ENCODE measurements at places on chromosomes 2 and 18.

DNA sequence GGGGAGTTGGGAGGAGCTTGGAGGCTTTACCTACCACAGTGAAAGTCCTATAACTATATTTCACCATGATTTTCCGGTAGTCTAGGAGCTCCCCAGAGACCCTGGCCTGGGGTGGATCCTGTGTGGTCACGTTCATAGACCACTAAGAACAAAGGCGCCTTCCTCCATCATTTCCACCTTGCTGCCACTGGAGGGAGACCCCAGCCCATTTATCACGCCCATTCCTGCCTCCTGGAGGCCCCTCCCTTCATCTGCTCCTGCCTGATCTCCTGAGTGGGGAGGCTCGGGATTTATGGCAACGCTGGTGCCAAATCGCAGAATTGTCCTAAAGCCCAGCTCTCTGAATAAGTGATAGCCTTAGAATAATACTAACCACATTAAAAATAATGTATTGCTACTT is 507.6 kb upstream of the SPHKAP start:
- no peak for DNase-seq

DNA sequence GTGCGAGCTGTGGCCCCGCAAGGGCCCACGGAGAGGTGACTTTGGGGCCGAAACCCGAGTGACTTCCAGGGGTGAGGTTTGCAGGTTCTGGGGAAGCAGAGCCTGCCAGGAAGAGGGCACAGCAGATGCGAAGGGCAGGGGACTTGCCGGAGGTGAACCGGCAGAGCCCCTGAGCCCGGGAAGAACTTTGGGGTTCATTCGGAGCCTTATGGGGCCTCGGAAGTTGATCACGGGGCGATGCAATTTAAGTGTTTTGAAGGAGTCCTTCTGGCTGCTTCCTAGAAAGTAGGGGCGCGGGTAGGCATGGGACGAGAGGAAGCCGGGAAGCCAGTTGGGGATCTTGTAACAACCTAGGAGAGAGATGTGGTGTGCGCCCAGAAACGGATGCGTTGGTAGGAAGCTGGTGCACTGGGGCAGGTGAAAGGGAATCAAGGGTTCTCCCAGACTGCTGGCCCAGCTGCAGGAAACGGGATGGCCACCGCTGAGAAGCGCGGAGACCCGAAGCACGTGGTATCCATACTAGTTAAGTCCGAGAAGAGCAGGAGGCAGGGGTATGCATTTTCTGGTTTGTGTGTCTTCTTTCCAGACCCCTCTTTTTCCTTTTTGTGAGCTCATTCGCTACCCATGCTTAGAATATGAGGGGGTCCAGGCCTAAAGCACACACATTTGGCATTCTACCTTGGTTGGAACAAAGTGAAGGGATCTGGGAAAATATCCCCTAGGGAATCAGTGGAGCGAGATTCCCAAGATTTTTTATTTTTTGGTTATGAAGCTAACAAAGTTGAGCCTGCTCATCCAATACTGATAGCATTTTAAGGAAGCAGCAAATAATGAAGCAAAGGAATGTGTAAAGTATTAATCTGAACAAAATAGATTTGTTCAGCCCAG is 758 bp downstream of the SCLY start:
- DNase-seq: peak; percentile 53

DNA sequence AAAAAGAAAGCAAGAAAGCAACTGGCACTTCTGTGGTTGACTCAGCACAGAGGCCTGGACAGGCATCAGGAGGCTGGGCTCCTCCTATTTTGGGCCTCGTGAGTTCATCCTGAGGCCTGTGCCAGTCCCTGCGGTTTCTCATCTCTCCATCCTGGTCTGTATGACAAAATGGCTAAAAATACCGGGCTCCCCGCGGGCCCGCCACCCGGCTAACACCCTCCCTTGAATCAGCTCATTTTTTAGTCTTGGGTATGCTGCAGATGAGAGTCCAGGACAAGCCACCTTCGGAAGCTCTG is 62.3 kb upstream of the YWHAQ start:
- DNase-seq: peak; percentile 74

GRCh38 chr2:216148983-216149382 is 39.8 kb downstream of the XRCC5 start:
- no peak for DNase-seq

DNA sequence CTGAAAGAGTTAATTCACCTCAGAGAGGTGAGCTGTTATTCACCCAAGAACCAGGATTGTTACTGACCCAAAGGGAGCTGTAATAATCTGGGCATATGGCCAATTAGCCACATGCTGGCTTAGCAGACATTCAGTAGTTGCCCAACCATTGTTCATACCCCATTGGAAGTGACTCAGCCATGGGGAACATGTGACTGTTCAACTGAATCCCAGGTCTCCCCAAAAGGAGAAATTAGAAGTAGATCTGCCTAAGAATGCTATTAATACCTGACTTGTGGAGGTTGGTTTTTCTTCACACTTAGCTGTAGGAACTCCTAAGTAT is 272.6 kb upstream of the UBE2E3 start:
- DNase-seq: no peak

- DNase-seq: no peak
These were observed 45.3 kb downstream of the KIF3C start for GRCh38 chr2:25936889-25937545.

DNA sequence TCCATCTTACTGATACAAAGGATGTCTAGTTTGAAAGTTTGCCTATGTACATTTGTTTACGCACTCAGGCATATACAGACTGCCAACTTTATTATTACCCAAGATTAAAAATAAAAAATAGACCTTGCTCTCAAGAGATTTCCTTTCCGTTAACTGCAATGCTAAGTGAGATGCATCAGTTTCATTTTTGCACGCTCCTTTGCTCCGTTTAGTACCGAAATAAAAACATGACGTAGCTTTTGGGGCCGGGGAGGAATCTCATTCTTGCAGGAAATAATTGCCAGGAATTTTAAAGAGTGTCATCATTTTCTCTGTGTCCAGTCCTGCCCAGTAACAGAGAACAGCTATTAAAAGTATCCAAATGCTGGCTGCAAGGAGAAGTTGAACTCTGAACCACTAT is 169.5 kb downstream of the SLC8A1 start:
- DNase-seq: no peak

GRCh38 chr2:201796478-201796865 is 9.9 kb upstream of the CDK15 start:
- DNase-seq: no peak

DNA sequence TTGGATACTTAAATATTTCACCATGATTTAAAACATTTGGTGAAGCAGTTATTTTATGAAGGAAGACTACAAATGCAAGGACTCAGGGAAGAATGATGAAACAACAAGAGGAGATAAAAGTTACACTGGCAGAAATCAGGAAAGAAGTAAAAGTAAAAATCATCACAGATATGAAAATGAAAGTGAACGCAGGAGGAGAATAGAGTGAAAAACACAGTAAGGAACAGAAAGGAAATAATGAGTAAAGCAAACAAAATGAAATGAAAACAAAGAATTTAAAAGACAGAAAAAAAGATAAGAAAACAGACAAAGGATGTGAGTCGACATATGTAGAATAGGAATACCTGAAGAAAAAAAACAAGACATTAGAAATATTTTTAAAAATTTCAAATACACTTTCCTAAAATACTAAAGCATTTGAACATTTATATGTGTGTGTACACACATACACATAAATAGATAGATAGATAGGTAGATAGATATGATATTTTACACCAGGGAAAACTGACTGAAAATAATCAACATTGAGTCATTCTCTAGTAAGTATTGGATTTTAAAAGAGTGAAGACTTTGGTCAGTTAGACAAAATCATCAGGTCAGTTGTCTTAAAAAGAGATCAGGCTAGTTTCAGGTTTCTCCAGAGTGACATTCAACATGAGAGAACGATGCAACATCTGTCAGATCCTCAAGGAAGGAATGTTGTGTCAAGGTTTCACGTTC is 12.1 kb upstream of the KDSR start:
- no peak for DNase-seq

GRCh38 chr18:21456428-21457178 is 143.9 kb downstream of the ESCO1 start:
- DNase-seq: no peak

DNA sequence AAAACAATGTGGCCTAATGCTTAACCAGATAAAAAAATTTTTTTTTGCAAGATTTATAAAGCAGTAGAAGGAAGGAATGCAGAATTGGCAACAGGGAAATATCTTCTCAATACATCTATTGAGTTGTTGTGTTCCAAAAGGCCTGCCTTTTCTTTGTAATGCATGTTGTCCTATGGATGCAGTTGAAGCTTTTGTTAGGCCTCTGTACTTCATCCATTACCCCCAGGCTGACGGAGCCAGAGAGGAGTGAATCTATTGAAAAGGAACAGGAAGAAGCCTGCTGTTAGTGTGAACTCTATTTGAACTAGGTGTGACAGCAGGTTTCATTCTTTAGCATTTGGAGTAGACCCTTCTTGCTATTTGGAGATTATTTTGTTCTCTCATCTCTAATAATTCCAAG is 56.5 kb downstream of the MTX2 start:
- no peak for DNase-seq

DNA sequence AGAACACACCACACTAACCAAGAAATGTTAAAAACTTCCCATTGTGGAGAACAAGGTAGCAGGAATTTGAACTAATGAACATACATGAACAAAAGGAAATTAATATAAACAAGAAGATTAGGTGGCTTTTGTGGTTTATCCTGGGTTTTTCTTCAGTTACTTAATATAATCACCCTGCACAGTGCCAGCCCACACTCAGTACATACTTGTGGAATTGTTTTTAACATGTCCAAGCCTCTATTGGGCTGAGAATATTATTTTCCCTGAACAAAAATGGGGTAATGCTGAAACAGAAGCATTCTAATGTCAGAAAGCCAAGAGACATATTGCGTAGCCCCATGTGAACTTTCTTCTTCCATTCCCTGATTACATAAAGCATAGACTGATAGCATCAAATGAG is 202.8 kb downstream of the DNER start:
- no peak for DNase-seq

- no peak for DNase-seq
These were observed 615.6 kb upstream of the SOX11 start for GRCh38 chr2:5076599-5076998.

DNA sequence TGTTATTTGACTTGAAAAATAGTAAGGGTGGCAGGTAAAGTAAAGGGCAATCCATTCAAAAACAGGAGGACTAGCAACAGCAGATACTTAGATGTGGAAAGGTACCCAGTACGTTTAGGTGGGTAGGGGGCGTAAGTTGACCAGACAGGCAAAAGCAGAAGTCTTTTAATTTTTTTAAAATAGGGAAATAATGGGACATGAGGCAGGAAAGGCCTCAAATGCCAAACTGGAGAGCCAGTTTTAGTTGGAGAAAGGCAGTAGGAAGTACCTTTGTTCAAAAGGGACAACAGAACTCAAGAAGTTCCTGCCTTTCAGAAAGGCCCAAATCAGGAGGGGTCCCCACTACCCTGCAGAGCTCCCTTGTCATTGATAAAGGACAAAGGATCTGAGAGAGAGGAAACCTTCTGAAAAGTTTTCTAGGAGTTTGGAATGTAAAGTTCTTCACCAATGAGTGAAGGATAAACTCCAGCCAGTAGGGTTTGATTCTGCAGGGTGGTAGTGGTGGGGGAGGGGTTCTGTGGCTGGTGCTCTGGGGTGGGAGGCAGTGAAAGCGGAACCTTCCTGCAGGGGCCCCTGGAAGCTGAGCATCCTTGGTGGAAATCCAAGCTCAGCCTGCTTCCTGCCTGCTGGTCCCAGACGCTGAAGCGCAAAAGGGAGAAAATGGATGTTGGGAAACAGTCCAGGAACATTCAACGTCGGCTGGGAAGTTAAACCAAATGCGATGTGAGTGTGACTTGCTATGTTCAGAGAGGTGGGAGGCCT is 40.1 kb downstream of the TMEM17 start:
- no peak for DNase-seq

DNA sequence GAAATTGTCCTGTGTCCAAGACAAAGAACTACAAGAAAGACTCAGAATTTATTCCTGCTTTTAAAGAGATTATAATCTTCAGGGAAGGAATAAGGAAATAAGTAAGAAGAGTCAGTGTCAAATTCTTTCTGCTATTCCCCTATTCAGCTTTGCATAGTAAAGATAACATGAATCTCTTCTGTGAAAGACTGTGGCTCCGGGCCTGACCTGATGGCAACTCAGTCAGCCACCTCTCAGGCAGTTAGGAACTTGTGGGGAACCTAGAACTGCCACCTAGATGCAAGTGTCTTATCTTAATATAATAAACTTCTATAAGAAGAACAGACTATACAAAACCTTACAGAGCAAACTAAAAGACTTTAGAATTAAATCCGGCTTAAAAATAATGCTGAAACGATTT is 382.0 kb downstream of the RAD51AP2 start:
- no peak for DNase-seq

DNA sequence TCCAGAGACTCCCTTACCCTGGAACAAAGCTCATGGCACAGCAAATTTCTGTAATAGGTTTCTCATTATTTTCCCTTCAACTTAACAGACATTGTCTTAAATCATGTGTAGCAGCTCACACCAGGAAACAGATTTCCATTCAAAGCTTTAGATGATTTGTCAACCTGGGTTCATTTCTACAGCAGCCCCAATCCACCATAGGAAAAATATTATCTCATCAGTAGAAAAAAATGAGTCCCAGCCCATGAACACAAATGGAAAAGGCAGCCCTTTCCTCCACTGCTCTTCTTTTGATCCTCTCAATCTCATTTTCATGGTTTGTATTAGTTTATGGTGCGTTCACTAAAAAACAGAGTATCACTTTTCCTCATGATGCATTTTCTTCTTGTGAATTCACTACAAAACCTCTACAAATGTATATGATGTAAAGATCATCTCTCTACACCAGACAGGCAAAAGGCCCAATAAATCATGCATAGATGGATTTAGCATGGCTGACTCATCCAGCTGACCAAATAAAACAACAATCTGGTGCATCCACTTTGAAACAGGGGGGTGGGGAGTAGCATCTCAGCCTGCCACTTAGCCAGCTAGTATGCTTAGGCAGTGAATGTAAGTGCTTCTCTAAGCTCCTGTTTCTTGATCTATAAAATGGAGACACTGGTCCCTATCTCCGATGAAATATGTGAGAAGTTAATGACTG is 78.6 kb downstream of the SATB2 start:
- no peak for DNase-seq

- no peak for DNase-seq
These were observed 46.3 kb downstream of the ZNF519 start for GRCh38 chr18:14085770-14086457.

DNA sequence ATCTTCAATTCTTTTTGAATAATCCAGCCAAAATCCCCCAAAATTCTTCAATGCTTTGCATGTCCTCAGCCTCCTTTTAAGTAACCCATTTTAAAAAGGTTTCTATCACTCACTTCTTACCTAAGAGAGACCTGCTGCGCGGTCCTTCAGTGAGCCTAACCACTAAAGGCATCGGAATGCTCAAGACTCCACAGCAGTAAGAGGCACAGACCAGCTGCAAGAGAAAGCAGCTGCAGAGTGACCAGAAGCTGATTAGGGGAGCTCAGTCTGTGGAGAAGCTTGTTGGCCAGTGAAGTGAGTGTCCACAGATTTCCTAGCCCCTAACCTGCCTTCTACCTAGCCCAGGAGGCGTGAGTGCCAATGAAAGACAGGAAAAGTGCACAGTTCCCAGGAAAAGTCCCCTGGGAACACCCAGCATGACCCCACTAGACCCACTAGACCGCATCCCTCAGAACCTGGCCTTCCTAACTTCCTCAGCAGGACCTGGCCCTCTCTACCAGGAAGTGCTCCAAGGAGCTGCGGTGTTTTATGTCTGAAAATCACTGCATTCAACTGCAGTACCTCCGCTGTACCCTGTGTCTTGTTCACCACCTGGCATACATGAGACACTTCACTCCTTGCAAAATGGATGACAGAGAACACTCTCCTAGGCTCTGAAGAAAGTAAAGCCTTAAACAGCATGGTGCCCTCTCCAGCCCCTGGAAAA is 10.1 kb downstream of the MBOAT2 start:
- no peak for DNase-seq
